ENCODE measurements at places on chromosomes 2 and 18.

DNA sequence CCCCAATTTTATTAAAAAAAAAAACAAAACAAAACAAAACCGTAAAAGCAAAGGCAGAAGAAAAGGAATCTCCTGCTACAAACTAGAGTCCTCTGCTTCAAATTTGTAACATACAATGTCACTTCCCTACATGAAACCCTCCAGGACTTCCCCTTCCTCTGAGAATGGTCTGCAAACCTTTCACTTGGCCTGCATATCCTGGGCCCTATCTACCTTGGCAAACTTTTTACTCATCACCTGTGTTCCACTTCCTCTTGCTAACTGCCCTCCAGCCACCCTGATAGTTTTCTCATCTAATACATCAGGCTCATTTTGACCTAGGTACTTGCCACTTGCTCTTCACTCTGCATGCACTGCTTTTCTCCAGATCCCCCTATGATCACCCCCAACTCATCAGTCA, 255.5 kb downstream of the ETAA1 start:
- DNase-seq = no peak

GRCh38 chr18:49561289-49562193, at the start of gene LIPG:
LIPG (plus strand) TSS chr18:49562057; CDS start chr18:49562309, 252 bp downstream.
- DNase-seq = peak; percentile 41

DNA sequence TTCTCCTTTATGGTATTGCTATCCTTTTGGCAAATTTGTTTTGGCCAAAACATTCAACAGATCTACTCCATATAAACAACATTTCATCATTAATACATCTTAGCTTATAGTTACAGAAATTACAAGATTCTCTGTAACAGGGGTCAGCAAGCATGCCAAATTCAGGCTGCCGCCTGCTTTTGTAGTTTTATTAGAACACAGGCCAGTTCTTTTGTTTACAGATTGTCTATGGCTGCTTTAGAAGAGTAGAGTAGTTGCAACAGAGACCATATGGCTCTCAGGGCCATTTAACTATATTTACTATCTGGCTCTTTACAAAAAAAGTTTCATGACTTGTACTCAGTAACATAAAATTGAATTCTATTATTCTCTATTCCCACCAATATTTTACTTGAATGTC, 53.9 kb downstream of the LNPK start:
- no peak for DNase-seq

DNA sequence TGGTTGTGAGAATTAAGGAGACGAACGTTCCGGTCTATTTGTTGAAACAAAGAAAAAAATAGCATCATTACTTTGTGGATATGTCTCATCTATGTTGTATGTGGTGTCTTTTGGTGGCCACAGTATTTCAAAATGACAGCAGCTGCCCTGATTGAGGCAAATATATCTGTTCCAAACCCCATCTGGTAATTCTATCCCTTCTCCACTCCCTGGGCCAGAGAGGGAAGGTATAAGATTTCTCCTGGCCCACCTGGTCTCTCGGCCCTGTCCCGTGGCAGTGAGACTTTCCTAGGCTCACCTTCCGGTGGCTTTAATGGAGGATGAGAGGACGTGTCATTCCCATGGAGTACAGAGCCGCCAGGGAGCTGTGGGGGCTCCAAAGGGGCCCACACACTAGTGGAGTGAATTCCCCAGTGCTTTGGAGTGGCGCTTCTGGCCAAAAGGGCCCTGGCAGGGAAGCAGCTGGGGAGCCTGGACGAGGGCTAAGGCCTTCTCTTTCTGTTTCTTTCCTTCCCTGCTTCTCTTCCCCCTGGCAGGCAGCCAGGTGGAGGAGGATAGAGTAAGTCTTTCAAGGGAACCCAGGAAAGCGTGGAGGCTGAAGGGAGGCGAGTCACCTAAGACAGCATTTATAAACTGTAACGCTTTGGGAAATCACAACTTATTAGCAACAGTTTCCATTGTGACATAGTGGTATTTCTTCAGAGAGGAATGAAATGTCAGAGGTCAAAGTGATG, 5.6 kb downstream of the FOSL2 start:
- DNase-seq = peak; percentile 70

GRCh38 chr18:74226156-74226555, 65.6 kb downstream of the CYB5A start:
- DNase-seq = no peak
